Esophagus muscularis mucosa (tissue), 4 donors: ENCODE measurements at places on chromosomes 16 and 17. TPM values are rescaled to one million over a fixed set of nuclear protein-coding genes. Genes with fewer than 3 reads are reported as not detected.

GRCh38 chr17:74213861-74214391, 555 bp downstream of the TTYH2 start:
- no peak for DNase-seq

- DNase-seq: no peak
These were observed 284.8 kb upstream of the CCL2 start for GRCh38 chr17:33970279-33970678.

Gene FBXW10
- total RNA-seq: not detected

- DNase-seq: peak; percentile 66
These were observed 178.3 kb downstream of the MRTFB start for GRCh38 chr16:14249291-14250032.
